ENCODE measurements at places on chromosomes 5 and 9.
A peak's percentile ranks its signal among the peaks of the same experiment; 100 is the strongest.

- DNase-seq = peak; percentile 99
Measured at GRCh38 chr9:129835128-129835859, at the start of the genes C9orf78 and USP20. Gene C9orf78, minus strand, starts transcription at chr9:129835275. Its CDS starts 54 bp downstream, at chr9:129835221. Gene USP20, plus strand, starts transcription at chr9:129835458. Its CDS starts 17,098 bp downstream, at chr9:129852556.

GRCh38 chr9:114849450-114849849 is 43.6 kb upstream of the TNFSF15 start:
- no peak for DNase-seq

DNA sequence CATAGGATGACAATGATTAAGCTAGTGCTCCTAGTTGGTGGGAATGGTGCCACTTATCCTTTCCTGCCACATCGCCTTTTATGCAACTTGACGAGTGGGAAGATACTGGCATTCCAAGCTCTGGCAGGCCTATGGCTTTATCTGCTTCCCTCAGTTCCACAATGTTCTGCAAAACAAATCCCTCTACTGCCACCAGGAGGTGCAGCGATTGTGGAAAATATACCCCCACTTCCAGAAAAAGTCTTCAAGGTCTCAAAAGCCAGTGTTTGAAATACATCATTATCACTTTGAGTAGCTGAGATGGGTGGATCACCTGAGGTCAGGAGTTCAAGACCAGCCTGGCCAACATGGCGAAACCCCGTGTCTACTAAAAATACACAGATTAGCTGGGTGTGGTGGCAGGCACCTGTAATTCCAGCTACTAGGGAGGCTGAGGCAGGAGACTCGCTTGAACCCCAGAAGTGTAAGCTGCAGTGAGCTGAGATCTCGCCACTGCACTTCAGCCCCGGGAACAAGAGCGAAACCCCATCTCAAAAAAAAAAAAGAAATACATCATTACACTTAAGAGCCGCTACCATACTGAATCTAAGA is 3.4 kb downstream of the CLINT1 start:
- no peak for DNase-seq

GRCh38 chr9:100554935-100555401 is 22.9 kb upstream of the CAVIN4 start:
- DNase-seq = no peak

DNA sequence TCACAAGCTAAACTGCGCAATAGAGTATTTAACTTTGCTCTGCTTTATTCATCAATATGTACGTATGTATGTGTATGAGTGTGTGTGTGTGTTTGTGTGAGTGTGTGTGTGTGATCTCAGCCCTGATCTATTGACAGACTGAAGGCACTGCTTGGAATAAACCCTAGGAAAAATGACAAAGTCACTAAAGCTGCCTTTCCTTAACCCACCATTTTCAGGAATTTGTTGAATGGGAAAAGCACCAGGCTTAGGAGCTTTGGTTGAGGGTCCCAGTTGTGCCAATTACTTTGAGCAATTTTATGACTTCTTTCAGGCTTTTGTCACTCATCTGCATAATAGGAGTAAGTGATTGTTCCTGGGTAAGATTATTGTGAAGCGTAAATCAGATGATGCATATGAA is 108.6 kb upstream of the TLR4 start:
- DNase-seq = no peak

DNA sequence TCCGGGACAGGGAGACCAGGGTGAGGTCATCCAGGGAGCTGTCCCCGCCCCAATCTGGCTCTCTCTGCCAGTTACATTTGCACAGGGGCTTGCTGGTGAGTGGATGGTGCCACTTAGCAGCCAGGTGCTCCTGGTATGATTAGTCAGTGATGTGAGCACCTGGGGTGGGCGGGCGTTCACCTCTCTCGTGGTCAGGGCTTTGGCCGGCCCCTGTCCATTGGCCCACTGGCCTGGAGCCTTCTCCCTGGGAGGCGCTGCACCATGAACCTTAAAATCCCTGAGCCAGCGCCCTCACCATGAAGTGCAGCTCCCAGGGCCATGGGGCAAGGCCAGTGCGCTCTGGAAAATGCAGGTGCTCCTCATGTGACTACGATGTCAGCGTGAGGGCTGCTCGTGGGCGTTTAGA is 2.0 kb downstream of the NKD2 start:
- peak; percentile 6 for DNase-seq

GRCh38 chr5:61822584-61822983 is 483.4 kb upstream of the KIF2A start:
- DNase-seq = no peak

GRCh38 chr9:124733964-124734740 is 37.0 kb downstream of the NR6A1 start:
- no peak for DNase-seq

DNA sequence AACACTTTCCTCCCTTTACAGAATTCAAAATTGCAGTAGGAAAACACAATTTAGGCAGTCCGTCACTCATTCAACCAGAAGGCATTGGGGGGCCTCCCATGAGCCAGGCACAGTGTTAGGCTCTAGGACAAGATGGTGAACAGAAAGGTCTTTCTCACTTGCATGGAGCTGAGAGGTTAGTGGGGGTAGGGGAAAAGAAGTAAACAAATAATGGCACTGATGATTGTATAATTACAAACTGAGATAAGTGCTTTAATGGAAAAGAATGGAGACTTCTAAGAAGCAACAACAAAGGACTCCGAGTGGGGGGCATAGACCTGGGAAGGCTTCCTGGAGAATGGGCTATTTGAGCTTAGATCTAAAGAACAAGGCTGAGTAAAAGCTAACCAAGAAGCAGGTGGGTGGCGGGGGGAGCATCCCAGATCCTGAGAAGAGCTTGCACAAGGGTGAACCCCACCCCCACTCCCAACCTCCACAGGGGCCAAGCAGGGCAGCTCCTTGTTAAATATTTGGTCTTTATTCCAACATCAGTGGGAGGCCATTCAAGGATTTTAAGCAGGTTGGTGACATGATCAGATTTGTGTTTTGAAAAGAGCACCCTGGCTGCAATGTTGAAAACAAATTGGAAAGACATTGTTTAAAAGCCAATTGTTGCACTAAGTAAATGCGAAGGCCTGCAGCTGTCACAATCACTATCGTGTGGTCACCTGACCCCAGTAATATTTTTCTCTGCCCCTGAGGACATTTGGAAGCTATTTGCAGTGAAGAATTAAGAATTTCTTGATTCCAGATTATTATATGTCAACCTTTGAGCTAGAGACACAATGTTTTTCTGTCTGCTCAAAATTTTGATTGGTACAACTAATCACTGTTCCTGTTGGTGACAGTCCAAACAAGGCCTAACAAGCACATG is 73.9 kb upstream of the EFNA5 start:
- DNase-seq = no peak

DNA sequence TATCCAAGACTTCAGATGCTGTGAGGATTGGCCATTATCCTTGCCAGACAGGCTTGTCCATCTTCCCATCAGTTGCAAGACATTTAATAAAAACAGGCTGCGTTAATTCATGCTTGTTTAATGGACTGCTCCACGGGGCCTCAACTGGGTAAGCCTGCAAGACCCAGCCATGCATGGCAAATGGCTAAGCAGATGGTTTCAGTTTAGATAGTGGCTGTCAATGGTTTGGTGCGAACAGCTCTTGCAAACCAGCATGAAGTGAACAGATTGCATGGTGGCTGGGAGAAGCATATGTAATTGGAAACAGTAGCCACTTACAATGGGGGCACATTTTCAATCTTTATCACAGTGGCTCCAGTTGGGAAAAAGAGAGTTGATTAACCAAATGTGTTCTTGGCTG is 628.2 kb upstream of the KLF4 start:
- DNase-seq = no peak

GRCh38 chr5:3925022-3925421 is 329.4 kb downstream of the IRX1 start:
- DNase-seq = no peak

DNA sequence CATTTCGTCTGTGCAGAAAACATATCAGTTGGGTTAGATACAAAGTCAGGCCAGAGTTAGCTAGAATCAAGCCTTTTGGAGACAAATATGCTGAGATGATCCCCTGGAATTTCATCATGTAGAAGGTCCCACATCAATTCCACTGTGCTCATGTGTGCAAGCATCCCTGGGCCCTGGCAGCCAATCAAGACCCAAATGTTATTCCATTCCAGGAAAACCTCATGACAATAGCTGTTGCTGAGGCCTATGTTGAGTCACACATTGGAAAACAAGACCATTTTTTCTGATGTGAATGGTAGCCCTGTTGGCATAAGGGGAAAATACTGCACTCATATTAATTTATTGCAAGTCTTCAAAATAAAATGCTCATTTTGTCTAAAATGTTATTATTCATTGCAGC is 11.5 kb downstream of the SPOCK1 start:
- DNase-seq = no peak

DNA sequence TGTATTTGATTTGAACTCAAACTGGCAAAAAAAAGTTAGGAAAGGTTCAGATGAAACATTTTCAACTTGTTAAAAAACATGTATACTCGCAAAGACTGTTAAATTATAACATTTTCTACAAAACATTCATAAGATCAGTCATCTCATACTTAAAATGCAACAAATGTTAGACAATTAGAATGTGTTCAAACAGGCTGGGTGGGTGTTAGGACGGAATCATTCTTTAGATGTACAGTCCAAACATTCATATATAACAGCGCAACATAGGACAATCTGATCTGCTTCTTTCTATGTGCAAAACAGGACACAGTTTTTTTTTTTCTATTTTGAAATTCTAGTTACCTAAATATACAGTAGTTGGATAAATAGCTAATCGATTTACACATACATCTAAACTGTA is 22.2 kb downstream of the IL4 start:
- DNase-seq = no peak

DNA sequence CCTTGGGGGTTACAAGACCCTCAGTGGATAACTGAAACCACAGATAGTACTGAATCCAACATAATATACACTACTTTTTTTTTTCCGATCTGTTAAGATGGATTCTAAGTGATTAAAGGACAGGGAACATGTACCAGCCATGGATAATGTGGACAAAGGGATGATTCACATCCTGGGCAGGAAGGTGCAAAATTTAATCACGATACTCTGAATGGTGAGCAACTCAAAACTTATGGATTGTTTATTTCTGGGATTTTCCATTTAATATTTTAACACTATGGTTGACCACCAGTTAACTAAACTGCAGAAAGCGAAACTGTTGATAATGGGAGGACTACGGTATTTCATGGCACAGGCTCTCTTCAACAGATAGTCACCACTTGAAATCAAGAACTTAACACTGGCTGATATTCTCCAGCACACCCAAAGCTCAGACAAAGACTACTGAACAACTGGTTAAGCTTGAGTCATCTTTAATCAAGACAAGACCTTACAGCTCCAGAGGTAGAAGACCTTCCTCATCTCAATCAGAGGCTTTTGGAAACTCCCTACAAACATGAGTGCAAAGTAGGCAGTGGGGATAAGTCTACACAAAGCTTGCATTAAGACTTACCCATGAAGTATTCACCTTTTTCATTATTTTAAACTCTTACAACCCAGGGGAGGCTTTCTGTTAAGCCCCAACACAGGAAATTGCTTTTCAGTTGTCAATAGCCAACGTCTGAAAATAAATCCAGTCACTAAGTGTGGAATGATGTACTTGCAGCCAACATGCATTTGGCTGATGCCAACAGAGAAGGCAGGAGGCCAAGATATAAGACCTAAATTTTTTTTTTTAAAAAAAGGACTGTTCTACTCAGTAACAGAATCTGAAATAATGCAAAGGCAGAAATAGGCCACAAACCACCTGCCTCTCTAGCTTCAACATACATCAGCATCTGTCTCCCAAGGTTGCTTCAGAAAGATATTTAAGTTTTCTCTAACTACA is 78.7 kb downstream of the ELAVL2 start:
- no peak for DNase-seq

DNA sequence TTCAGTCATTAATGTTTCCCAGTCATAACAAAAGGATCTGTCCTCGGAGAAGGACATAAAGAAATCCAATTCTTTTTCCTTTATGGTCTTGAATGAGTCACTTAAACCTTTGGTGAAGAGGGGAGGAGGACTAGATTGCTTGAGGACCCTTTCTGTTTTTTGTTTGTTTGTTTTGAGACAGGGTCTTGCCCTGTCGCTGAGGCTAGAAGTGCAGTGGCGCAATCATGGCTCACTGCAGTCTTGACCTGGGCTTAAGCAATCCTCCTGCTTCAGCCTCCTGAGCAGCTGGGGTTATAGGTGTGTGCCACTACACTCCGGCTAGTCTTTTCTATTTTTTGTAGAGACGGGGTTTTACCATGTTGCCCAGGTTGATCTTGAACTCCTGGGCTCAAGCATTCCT is 12.3 kb downstream of the TIGD6 start:
- no peak for DNase-seq

GRCh38 chr9:89811886-89812450 is 207.2 kb downstream of the GADD45G start:
- DNase-seq = no peak

DNA sequence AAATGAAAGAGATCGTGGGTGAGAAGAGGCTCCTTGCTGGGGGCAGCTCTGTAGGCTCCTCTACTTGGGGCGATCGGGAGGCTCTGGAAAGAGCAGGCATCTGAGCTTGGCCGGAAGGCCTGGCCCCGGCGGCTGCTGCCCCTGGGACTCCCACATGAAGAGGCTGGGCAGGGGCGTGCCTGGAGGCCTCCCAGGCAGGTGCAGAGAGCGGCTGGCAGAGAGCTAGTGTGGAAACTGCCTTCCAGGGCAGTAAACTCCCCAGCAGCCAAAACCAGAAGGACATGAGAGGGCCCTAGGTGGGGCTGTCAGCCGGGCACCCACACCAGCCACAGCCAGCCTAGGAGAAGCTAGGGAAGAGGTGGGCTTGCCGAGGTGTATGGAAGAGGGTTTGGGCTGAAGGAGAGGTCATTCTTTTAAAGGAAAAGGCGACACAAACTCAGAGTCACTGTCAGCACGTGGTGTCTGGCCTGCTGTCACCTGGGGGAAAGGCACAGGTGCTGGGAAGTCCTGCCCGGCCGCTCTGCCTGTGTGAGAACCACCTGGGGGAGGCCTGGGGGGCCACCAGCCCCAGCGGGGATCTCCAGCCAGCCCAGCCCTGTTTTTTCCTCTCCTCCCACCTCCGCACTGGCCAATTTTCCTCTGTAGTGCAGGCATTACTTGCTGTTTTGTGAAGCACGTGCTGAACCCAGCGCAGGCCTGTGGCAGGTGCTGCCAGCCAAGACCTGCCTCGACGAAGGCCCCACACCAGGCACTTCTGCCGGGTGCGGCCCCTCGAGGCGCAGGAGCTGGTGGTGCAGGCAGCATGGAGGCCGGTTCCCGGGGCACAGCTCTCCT is 44.8 kb upstream of the EGFL7 start:
- DNase-seq = no peak

- DNase-seq = no peak
Measured at GRCh38 chr5:133996683-133997252, 8.0 kb downstream of the VDAC1 start.

DNA sequence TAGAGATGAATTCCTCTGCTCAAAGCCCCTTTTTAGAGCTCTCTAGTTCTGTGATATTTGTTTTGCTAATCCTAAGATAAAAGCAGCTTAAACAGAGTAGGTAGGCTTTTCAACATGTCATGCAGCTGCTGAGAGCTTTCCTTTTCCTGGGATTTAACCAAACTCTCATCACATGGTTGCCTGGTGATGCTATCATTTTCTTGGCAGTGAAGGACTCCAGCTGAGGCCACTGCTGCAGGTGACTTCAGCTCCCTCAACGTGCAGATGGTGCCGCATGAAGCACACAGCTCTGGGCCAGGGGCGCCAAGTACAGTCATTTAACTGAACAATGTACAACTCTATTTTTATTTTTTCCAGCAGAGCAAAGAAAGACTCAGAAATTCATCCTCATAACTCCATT is 42.2 kb downstream of the SECISBP2 start:
- no peak for DNase-seq
